ENCODE measurements at places on chromosomes 3 and 15. TPM values are rescaled to one million over a fixed set of nuclear protein-coding genes. Genes with fewer than 3 reads are reported as not detected.

GRCh38 chr3:61967937-61968336 lies 405.4 kb downstream of the FEZF2 start:
- DNase-seq = no peak

DNA sequence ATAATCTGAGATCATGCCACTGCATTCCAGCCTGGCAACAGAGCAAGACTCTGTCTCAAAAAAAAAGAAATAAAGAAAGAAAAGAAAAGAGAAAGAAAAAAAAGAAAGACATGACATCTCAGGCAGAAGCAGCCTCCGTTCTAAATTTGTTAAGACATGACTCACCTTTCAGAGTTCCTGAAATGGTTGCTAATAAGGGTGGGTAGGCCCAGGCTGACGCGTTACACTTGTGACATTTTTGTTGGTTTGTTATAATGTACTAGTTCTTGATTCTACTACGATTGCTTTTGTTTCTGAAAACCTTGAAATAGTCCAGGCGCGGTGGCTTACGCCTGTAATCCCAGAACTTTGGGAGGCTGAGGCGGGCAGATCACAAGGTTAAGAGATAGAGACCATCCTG lies 21.0 kb downstream of the SLC25A20 start:
- DNase-seq = no peak

Gene ACVR2B
- polyA plus RNA-seq = 19.8 TPM

GRCh38 chr15:28896951-28897350 lies 11.2 kb downstream of the APBA2 start:
- no peak for DNase-seq

Gene SCAPER
- polyA plus RNA-seq = 27.1 TPM

Gene SIAH2
- 18.8 TPM for polyA plus RNA-seq

DNA sequence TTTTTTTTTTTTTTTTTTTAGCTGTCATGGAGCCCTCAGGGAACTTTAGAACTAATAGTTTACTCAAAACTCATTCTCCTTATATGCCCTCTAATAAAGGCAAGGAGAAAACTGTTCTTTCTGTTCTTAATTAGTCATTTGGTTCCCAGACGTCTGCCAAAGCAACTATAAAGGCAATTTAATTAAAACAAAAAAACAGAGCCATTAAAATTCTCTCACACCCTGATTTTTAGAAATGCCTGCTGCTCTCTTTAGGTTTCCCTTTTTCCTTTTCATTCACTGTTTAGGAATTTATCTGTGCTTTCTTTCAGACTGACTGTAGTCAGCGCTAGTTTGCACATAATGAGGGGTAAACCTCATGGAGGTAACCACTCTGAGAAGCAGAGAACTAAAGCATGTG lies 463.6 kb upstream of the THRB start:
- DNase-seq = no peak

DNA sequence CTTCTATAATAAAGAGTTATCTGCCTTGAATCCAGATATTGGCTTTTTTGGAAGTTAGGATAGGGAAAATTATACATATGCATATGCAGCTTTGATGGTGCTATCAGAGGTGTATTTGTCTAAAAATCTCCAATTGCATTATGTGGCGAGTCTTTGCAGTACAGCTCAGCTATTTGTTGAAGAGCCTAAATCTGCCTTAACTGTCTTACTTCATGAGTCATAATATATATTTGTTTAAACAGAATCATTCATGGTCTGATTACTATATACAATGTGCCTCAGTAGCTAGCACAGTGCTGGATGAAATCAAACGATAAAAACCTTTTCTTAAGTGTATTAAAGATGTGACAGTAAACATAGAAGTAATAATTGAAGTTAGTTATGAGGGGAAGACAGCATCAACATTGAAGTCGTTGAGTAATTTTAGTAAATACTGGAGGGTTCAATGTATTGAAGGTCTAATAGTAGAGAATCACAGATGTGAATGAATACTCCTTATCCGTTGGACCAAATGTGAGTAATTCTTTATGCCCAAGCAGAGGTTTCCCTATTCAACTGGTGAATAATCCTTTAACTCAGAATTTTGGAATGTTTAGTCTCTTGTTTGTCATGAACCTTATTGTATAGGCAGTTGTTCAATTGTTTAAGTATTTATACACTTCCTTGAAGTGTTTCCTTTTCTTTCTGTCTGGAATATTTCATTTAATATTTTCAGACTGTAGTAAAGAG lies 74.8 kb upstream of the NAALADL2 start:
- no peak for DNase-seq

Gene EOMES
- polyA plus RNA-seq = 0.05 TPM

GRCh38 chr15:85943791-85944190 lies 135.9 kb upstream of the AGBL1 start:
- no peak for DNase-seq

DNA sequence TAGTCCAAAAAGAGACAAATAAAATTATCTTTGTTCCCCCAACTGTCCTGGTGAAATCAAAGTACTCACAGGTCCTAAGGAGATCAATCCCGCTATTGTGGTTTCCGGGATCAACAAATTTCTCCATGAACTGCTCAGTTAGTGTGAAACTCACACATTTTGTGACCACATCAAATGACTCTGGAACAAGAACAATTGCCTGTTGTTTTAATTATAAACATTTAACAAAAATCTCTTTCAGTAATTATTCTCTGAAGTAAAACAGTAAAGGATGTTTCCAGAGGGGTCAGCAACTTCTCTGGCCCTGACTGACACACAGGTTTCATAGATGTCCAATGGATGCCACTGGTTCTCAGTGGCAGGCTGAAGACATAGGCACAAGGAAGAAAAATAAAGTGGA lies 3.9 kb downstream of the CLDND1 start:
- DNase-seq = no peak

GRCh38 chr3:119580067-119580760 lies 922 bp downstream of the ADPRH start:
- DNase-seq = peak; percentile 8

Gene IRAK2
- polyA plus RNA-seq = 0.70 TPM

Gene RNF7
- polyA plus RNA-seq = 106 TPM

- DNase-seq = no peak
Observed at GRCh38 chr15:69037482-69037881, 23.0 kb downstream of the NOX5 start.

GRCh38 chr3:60316121-60316797 lies 935.0 kb downstream of the FHIT start:
- no peak for DNase-seq

DNA sequence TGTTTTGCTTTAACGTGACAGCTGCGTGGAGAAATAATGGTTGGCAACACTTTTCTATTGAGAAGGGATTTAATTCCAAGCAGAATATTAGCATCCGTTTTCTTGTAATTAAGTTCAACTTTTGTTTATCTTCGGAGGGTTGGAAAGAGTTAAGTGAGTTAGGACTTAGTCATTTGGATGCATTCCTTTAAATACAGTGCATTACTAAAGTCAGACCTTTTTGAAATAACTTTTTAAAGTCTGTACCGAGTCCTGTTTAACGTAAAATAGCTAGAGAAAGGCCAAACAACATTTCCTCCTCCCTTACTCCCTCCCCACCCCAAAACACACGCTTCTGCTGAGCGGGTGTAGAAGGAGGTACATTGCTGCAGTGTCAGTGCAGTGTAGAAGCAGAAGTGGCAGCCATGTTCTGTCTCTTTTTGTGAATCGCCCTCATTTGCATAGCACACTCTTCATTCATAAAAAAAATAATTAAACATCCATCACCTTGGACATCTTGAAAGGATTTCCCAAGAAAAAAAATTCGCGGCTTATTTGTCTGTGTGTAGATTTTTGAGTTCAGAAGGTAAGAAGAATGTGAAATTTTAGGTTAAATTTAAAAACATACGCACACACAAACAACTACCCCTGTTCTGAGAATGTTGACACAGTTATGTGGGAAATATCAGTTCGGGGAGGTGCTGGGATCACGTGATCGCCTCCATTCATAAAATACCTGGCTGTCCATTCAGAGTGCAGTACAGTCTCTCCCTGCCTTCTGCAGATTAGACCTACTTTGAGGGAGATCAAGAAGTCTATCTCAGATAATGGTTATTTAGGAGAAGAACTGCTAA lies 1.6 kb downstream of the SPRED1 start:
- DNase-seq = peak; percentile 35

Gene TEX9
- 33.9 TPM for polyA plus RNA-seq

DNA sequence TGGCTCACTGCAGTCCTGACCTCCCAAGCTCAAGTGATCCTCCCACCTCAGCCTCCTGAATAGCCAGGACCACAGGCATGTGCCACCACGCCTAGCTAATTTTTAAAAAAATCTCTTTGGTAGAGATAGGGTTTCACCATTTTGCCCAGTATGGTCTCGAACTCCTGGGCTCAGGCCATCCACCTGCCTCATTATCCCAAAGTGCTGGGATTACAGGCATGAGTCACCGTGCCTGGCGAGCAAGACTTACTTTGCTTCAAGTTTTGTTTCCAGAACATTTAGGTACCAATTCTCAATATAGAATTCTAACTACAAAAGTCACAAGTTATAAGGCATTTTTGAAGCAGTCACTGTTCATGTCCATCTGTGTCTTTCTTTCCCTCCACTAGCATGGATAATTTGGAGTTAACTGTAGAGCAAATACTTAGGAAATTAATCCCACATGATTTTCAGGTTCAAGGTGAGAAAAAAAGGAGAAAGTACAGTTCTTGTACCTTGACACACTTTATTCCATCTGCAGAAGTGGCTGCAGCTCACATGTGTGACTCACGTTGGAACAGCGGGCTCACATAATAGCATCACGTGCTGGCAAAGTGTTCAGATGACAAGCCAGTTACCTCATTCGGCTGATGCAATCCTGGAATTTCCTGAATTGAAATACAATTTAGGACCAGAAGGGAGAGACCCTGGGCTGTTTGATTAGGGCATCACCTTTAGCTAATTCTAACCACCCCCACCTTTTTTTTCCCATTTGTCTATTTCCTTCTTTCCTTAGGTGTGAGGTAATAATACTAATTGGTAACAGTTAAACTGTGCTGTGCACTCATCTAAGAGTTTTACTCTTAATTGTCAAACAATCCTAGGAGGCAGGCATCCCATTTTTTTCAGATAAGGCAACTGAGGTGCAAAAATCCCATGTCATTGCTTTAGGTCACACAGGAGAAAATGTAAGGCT lies 46.9 kb upstream of the NEDD4 start:
- no peak for DNase-seq

DNA sequence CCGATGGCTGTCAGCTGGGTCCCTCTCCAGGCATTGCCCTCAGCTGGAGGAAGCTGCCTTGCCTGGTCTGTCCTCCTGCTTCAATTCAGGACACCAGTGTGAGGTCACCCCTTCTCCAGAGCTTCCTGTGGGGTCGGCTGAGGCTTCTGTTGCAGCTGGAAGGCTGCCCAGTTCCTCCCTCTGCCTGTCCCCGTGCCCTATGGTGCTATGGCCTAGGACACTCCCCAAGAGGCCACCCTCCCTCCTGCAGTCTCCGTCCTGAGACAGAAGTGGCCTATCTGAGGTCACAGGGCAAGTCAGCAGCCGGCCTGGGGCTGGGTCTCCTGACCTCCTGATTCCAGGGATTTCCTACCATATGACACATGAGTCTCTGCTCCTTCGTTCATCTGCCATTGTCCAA lies 57.9 kb downstream of the RASGRF1 start:
- DNase-seq = no peak

GRCh38 chr3:122103821-122104514 lies 48.8 kb downstream of the CD86 start:
- no peak for DNase-seq

GRCh38 chr3:38835939-38836338 lies 19.9 kb upstream of the SCN10A start:
- no peak for DNase-seq

- no peak for DNase-seq
Observed at GRCh38 chr15:42270996-42271395, 2.0 kb upstream of the GANC start.

Gene NANOGP8
- 0.41 TPM for polyA plus RNA-seq

Gene CASR
- polyA plus RNA-seq = 22.8 TPM

DNA sequence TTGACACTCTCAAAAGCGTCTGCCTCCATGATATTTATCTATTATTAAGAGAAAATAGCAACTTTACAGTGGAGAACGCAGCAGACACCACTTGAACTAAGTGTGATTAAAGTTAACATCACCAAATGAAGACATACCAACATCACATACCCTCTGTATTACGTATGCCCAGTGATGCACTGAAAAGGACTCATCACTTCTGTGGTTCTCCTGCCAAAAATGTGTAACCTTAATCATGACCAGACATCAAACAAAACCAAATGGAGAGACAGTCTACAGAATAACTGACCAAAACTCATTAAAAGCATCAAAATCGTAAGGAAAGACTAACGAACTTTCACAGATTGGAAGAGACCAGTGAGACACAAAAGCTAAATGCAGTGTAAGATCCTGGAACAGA lies 103.2 kb downstream of the PPP2R3A start:
- DNase-seq = no peak

Gene ISL2
- polyA plus RNA-seq = not detected

Gene GCNT3
- polyA plus RNA-seq = 0.92 TPM

Gene LSAMP
- polyA plus RNA-seq = 14.7 TPM

Gene GUCA1C
- 0.22 TPM for polyA plus RNA-seq

Gene RARRES1
- 24.2 TPM for polyA plus RNA-seq

GRCh38 chr3:100209948-100210771 lies 50.6 kb upstream of the TBC1D23 start:
- no peak for DNase-seq

GRCh38 chr3:112888381-112889085 lies 41.9 kb upstream of the CD200R1L start:
- no peak for DNase-seq

Gene SENP5
- polyA plus RNA-seq = 32.4 TPM

GRCh38 chr3:56137415-56137814 lies 330.9 kb downstream of the ERC2 start:
- no peak for DNase-seq

DNA sequence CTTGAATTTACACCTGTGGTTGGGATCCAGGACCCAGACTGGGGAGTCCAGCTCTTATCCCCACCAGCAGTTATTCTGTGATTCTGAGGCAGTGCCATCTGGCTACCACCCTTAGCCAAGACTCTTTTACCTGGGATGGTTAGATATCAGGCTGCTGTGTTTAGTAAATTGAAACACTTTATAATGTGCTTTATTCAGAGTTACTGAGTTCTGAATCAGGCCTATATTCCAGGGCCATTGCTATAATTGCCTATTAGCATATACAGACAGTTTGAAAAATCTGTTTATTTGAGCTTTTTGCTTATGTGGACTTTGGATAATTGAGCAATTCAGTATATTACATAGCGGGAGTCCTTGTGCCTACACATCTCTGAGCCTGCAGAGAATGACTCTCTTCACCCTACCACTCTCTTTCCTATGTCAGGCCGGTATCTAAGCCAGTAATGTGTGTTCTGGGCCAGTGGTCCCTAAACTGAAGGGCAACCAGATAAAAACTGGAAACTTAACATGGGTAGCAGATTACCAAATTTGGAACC lies 45.4 kb upstream of the TRAK1 start:
- no peak for DNase-seq

- no peak for DNase-seq
Observed at GRCh38 chr3:141044695-141045641, 6.2 kb upstream of the SPSB4 start.

Gene HYKK
- polyA plus RNA-seq = 7.2 TPM

Gene ROPN1
- polyA plus RNA-seq = 0.09 TPM

Gene CAPN3
- 35.0 TPM for polyA plus RNA-seq

DNA sequence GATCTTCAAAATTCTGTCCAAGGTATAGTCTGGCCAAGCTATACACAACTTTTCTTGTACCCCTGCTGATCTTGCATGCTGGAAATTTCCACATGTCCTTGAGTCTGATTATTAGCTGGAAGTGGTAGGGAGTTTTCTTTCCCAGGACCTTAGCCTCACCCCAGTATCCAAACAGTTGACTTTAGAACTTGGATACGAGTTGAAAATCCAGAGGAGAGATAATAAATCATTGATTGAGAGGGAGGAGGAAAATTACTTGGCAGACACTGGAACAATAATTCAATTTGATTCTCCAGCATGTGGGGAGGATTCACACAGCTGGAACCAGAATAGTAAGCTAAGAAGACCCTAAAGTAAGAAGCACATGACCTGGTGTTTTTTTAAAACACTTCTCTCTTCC lies 116.4 kb downstream of the IL5RA start:
- DNase-seq = peak; percentile 40
